ENCODE measurements at places on chromosomes 6 and 20.
A peak's percentile ranks its signal among the peaks of the same experiment; 100 is the strongest.

GRCh38 chr20:20763650-20764049 lies 51.2 kb upstream of the RALGAPA2 start:
- DNase-seq = no peak

DNA sequence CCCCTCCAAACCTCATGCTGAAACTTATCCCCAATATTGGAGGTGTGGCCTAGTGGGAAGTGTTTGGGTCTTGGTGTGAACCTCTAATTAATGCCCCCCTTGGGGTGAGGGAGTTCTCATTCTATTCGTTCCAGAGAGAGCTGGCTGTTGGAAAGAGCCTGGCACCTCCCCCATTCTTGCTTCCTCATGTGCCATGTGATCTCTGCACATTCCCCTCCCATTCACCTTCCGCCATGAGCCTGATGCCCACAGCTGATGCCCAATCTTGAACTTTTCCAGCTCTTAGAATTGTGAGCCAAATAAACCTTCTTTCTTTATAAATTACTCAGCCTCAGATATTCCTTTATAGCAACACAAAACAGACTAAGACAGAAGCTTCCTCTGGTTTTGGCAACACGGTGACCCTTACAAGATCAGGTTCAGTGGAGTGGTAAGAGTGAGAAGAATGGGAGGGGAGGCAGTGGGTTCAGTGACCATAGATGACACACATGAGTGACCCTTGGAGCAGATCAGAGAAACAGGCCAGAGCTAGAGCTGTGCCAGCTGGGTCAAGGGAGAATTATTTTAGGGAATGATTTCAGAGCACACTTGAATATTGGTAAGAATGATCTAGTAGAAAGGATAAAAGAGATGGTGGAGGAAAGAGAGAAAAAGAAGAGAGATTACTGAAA lies 176.4 kb downstream of the LY86 start:
- DNase-seq = no peak

DNA sequence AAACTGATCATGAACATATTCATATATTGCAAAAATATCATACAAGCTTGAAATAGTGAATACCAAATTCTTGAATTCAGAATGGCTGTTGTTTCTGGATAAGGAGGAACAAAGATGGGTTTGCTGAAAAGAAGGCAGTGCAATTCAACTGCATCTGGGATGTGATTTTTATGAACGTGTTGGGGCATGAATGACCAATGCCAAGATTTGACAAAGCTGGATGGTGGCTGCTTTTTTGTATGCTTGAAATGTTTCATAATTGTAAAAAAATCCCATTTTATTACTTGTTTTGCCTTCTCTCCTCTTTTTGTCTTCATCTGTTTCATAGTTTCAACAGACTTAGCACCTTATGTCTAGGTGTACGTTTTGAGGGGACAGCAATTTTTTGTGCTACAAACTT lies 36.8 kb upstream of the BCAS1 start:
- no peak for DNase-seq

GRCh38 chr20:60952861-60953260 lies 299.2 kb upstream of the CDH4 start:
- no peak for DNase-seq

DNA sequence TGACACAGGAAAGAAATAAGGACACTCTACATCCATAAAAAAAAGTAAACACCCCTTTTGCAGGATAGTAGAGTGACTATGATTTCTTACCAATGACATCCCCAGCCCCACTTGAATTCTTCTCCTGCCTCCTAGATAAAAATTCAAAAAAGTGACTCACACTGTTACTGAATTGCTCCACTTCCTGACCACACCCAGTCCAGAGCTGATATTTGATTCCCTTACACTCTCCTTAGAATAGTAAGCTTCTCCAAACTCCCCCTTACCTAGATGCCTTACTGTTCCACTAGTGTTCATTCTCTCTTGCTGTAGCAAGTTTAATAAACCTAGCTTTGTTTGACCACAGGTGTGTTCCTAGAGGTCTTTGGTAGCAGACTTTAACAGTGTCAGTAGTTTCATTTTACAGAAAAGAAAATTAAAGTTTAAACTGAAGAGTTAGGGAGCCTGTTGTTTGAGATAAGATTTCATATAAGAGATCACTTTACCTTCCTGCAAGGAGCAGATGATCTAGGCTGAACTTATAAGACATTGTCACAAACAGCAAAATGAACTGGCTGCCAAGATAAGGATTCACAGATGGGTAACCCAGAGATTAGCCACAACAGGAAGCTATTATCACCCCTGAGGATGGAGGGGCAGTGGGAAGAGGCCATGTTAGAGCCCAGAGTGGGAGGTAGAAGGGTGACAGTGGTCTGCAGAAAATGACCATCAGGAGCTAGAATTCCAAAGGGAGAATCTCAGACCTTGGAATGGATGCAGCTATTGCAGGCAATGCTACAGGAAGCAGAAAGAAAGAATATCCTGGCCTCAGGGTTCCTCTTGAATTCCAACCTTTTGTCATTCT lies 28.4 kb upstream of the BTN3A2 start:
- no peak for DNase-seq

GRCh38 chr6:148737806-148738205 lies 9.0 kb upstream of the UST start:
- no peak for DNase-seq

DNA sequence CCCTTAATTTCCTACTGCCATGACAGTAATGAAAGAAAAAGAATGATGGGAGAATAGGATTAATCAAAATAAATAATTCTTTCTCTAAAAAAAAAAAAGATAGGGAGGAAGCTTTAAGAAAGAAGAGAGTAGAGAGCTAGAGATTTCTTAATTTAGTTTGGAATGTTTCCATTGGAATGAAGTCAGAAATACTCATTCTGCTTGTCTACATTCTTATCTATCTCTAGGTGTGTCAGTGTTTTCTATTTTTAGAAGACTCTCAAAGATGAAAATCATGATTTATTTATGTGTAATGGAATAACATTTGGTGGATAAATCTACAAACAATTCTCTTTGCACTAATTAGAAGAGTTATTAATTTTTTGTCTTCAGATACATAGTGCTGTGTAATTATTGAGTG lies 38.0 kb upstream of the HIVEP1 start:
- DNase-seq = no peak

DNA sequence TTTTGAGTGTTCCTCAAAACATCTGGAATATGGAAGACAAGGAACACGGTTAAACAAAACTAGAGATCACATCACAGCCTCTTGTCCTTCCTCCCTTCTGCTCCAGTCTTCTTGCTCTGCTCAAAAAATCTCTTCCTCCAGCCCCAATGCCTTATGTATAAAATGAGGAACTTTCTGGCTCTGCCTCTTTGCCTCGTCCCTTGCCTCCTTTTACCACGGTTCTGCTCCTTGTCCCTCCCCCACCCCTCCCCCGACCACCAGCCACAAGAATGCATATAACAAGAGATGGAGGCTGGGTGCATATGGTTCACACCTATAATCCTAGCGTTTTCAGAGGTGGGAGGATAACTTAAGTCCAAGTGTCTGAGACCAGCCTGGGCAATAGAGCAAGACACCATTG lies 43.6 kb downstream of the PLAGL2 start:
- no peak for DNase-seq

DNA sequence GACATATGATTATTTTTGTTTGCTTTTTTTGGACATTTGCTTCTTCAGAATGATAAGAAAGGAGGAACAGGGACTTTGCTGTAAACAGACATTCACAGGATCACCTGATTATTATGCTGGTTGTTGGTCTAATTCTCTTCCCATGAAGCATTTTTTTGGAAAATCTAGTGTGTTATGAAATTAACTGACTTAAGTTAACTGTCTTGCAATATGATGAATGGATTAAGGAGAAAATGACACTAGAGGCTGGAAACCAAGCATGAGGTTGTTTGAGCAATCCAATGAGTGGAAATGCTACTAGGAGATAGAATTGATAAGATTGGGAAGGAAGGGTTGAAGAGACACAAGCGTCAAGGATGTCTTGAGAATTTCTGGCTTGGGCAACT lies 13.2 kb upstream of the EDN1 start:
- no peak for DNase-seq

- DNase-seq = no peak
These were observed 64.8 kb downstream of the UTRN start for GRCh38 chr6:144349690-144350527.

DNA sequence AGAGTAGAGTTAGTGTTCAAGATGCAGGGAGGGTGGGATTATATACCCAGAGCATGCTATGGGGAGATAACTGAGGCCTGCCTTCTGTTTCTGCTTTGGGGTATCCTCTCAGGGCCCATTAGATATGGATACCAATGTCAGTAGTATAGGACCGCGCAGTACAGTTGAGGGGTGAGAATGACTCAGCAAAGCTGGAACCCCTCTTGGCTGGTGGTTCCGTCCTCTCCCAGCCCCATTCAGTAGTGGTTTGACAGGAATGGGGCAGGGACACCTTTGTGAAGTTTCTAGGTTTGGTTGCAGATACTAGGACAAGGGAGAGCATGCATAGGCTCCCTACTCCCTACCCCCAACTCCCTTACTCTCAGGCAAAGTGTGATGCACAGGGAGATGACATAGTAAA lies 47.8 kb downstream of the EIF2S2 start:
- no peak for DNase-seq

GRCh38 chr6:14365393-14365792 lies 247.8 kb downstream of the CD83 start:
- no peak for DNase-seq

GRCh38 chr6:106724848-106725247 lies 95.5 kb downstream of the QRSL1 start:
- no peak for DNase-seq

GRCh38 chr20:55057779-55058415 lies 582.5 kb downstream of the DOK5 start:
- no peak for DNase-seq

DNA sequence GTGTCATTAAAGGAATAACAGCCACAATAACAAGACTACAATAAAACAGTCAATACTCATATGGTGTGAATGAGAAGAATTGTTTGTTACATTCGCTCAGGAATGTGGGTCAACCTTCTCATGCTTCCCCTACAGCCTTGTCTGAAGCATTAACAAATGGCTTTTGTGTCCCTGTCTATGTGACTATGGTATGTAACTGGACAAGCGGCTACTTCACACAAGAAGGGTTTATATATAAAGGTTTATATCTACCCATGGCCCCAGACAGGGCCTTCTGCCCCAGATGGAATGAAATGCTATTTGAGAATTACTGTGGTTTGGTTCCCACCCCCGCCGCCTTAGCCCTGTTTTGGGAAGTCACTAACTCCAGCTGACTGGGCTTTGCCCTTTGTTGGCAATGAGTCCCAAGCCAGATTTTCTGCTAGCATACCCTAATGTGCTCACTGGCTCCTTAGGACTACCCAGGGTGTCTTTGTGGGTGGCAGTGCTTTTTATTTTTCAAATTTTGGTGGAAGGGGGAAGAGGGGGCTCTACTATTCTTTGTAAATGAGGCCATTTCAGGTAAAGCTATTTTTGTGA lies 39.4 kb downstream of the TFAP2A start:
- DNase-seq = no peak

DNA sequence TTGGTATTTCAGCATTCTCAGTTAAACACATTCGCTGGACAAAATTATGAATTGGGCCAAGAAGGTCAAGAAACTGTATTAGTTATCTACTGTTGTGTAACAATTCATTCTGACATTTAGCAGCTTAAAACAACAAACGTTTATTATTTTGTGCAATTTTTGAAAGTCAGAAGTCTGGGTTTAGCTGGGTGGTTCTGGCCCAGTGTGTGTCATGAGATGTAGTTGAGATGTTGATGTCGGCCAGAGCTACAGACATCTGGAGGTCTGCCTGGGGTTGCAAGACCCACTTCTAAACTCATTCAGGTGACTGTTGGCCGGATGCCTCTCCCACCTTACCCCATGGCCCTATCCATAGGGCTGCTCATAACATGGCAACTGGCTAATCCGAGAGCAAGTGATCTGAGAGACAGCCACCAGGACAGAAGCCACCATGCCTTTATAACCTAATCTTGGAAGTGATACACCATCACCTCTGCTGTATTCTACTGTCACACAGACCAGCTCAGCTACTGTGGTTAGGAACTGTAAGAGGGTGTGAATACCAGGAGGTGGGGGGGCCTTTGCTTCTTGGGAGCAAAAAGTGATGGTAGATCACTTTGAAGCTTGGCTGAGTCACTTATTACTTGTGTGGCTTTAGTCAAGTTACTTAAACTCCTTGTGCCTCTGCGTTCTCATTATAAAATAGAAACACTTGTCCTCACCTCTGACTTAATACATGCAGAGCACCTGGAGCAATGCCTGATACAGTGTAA lies 217.0 kb upstream of the MYLIP start:
- peak; percentile 33 for DNase-seq

DNA sequence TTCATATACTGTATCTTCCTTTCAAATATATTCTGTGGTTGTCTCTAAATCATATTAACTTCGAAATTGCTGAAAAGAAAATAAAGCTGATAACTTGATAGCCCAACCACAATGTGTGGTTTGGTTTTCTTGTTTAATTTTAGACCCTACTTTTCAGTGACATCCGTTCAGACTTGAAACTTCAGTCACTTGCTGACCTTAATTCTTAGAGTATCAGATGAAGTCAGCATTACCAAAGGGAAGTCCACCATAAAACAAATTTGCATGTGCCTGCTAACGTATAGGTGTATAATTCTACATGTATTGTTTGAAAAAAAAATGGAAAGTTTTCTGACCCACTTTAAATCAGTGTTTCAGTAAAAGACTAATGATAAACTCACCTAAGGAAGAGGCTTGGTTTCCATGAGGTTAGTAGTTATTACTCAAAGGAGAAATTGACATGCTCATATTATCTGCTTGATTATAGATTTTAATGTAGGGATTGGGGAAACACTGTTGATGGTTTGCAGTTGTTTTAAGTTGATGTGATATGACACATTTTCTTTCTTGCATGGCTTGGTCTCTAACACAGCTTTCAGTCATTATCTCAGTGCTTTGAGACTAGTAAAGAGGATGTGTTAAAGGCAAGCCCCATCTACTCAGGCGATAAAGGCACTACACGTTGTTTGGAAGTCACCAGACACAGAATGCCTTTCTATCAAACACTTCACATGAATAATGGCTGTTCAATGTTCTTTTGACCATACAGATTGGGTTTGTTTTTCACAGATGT lies 5.2 kb upstream of the IL17A start:
- no peak for DNase-seq

GRCh38 chr20:42963796-42964195 lies 225.9 kb downstream of the PTPRT start:
- DNase-seq = no peak

DNA sequence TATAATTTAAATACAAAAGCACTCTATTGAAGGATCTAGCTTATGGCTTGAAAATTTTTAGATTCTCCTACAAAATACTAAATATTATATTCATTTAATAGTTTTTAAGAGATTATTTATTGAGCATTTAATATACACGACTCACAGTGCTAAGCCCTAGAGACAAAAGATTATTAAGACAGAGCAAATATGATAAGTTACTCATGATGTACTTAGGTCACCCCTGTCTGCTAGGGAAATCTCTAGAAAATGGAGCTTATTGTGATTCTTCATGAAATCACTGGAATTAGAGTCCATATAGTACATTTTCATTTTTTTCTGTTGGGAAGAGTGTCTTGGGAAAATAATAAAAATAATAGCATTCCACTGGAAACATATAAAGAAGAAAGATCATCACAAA lies 37.8 kb downstream of the BEND6 start:
- DNase-seq = no peak

Data from stimulated activated CD4-positive, alpha-beta T cell treated with anti-CD3 and anti-CD28 coated beads, Interleukin-2, amount 100 ng/mL, for 24 hours (primary cell).